Activated naive CD8-positive, alpha-beta T cell treated with anti-CD3 and anti-CD28 coated beads, Interleukin-2, amount 10 ng/mL, durations not matched to agents 7 days and 5 days (primary cell): ENCODE measurements at places on chromosomes 3 and 15. TPM values are rescaled to one million over a fixed set of nuclear protein-coding genes. Genes with fewer than 3 reads are reported as not detected.

DNA sequence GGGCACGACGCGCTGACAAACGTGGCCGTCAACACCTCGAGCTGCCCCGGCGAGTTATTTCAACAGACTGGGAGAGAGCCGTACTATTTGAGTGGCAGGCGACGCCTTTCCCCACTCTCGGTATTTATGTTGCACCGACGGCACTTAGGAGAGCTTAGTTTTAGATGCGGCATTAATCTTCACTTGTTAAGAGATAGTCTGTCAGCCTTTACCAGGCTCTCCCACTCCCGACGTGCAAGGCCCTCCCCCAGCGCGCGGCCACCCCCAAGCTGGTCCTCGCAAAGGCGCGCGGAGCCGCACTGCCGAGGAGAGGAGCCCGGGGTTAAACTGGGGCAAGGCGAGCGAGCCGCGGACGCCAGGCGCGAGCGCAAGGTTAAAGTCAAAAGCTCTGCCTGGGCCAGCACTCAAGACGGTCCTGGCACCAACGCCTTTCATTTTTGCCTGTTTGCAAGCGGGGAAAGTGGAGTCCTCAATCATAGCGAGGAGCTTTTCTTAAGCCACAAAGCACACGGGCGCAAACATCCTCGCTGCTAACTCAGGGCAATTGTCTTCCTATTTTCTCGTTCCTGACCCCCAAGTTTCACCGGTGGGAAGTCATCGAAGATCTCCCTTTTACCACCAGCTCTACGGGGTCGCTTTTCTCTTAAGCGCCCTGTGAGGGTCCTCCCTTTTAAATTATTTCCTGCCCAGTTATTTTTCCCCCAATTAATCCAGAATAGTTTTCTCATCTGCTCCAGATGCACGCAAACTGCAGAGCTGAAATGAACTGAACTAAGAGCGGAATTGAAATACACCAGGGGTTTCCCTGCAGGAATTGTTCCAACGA, 86.6 kb downstream of the NR2F2 start:
- no peaks in the 10 kb centered on the region for H3K36me3 ChIP-seq
- peak overlapping the region; percentile 48 for H3K27ac ChIP-seq
- peaks cover 2% of the 10 kb centered on the region for H3K4me1 ChIP-seq
- no peak overlapping the region for H3K4me3 ChIP-seq
- H3K27me3 ChIP-seq: peaks cover 80% of the 10 kb centered on the region
- peak; percentile 29 for DNase-seq

- peaks cover 2% of the 10 kb centered on the region for H3K4me1 ChIP-seq
- no peak for DNase-seq
These were observed 32.1 kb upstream of the TRPM7 start for GRCh38 chr15:50718700-50719125.

- H3K27me3 ChIP-seq: peaks cover 8% of the 10 kb centered on the region
- H3K36me3 ChIP-seq: no peaks in the 10 kb centered on the region
- no peak overlapping the region for H3K27ac ChIP-seq
- no peak for DNase-seq
- no peaks in the 10 kb centered on the region for H3K4me1 ChIP-seq
These were observed 24.2 kb upstream of the TM4SF4 start for GRCh38 chr3:149450281-149450680.

- no peaks in the 10 kb centered on the region for H3K4me1 ChIP-seq
- no peak overlapping the region for H3K27ac ChIP-seq
- H3K27me3 ChIP-seq: no peaks in the 10 kb centered on the region
These were observed 99.1 kb downstream of the LARS2 start for GRCh38 chr3:45487508-45487907.

GRCh38 chr3:134279466-134279865, 28.8 kb upstream of the RYK start:
- no peak overlapping the region for H3K4me3 ChIP-seq
- no peaks in the 10 kb centered on the region for H3K4me1 ChIP-seq
- no peak for DNase-seq
- H3K36me3 ChIP-seq: no peaks in the 10 kb centered on the region
- H3K27ac ChIP-seq: no peak overlapping the region

MASP1 gene
- not detected for total RNA-seq

FSD2 gene
- total RNA-seq: not detected

DNA sequence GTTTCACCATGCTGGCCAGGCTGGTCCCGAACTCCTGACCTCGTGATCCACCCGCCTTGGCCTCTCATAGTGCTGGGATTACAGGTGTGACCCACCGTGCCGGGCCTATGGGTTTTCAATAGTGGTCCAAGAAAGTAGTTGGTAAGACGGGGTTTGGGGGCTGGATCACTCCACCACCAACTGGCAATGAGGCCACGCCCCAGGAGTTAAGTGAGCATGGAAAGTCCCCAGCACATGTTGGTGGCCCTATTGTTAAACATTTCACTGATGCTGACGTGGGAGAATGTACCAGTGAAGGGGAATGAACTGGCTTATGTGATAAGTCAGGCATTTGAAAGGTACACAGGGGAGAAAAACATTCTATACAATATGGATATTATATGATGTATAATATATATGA, 80.4 kb downstream of the CHRD start:
- DNase-seq: no peak
- H3K27ac ChIP-seq: no peak overlapping the region
- H3K27me3 ChIP-seq: peaks cover 6% of the 10 kb centered on the region
- no peaks in the 10 kb centered on the region for H3K4me1 ChIP-seq
- H3K36me3 ChIP-seq: no peaks in the 10 kb centered on the region

DNA sequence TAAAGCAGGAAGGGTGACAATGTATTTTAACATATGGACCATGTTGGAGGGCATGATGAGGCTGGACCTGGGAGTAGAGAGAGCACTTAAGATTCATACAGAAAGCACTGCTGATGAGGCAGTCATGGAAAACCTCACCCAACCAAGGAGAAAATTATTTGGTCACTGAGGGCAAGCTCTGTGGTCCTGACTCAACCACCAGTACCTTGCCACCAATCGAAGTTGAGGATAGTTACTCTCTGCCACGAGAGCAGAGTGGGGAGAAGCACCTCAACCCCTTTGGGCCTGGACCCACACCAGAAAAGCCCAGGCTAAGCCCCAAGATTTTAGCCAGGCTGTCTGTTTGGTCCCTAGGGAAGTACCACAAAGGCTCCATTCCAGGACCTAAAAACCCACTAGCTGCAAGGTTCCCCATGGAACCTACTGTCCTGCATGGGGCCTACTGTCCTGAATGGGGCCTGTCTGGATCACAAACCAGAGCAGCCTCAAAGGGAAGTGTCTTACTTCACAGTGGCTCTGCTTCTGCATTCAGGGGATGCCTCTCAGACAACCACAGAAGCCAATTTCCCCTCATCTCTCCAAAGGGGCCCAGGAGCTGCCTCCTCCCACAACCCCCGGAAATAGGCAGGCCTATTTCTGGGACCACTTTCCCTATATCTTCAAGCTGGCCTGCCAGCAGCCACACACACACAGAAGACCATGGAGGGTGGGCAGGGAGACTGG, 4.2 kb downstream of the CCDC71 start:
- peak overlapping the region; percentile 57 for H3K4me3 ChIP-seq
- H3K36me3 ChIP-seq: peaks cover 14% of the 10 kb centered on the region
- H3K4me1 ChIP-seq: peaks cover 37% of the 10 kb centered on the region

CKMT1A gene
- not detected for total RNA-seq

PIK3CA gene
- total RNA-seq: 28.6 TPM

GRCh38 chr15:35089551-35089950, 4.5 kb upstream of the NANOGP8 start:
- DNase-seq: no peak
- no peaks in the 10 kb centered on the region for H3K4me1 ChIP-seq
- H3K4me3 ChIP-seq: no peak overlapping the region
- H3K36me3 ChIP-seq: no peaks in the 10 kb centered on the region

STRIT1 gene
- total RNA-seq: not detected

GRCh38 chr3:124768812-124769211, 38.6 kb downstream of the UMPS start:
- H3K4me1 ChIP-seq: no peaks in the 10 kb centered on the region
- no peak overlapping the region for H3K4me3 ChIP-seq
- no peaks in the 10 kb centered on the region for H3K36me3 ChIP-seq
- peaks cover 33% of the 10 kb centered on the region for H3K27me3 ChIP-seq

GRCh38 chr3:141441381-141442364, 45.2 kb upstream of the RASA2 start:
- no peaks in the 10 kb centered on the region for H3K27me3 ChIP-seq
- peak overlapping the region; percentile 50 for H3K27ac ChIP-seq
- H3K36me3 ChIP-seq: peaks cover 19% of the 10 kb centered on the region
- DNase-seq: peak; percentile 79
- H3K4me1 ChIP-seq: peaks cover 16% of the 10 kb centered on the region

- H3K27me3 ChIP-seq: no peaks in the 10 kb centered on the region
- H3K4me1 ChIP-seq: no peaks in the 10 kb centered on the region
These were observed 49.4 kb downstream of the CRYBG3 start for GRCh38 chr3:97871186-97871585.

GRCh38 chr15:75185271-75186029, 16.2 kb upstream of the C15orf39 start:
- H3K27me3 ChIP-seq: peaks cover 21% of the 10 kb centered on the region
- no peak overlapping the region for H3K4me3 ChIP-seq
- H3K4me1 ChIP-seq: peaks cover 17% of the 10 kb centered on the region
- no peak for DNase-seq
- H3K36me3 ChIP-seq: no peaks in the 10 kb centered on the region

DNA sequence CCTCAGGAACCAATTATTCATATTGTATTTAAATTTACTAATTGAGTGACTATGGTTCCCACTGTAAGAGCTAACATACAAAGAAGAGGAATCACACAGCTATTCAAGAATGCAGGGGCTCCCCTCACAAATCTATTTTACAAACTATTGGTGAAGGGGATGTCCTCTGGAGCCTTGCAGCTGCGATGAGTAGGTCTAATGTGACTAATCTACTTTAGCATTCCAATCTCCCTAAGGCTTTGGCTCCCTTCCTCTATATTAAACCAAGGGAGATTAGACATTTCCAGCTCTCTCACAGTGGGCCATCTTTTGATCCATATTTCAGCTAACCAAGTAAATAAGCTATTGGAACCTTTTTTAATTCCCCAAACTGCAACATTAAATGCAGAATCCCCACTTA, 514.2 kb upstream of the BCHE start:
- no peaks in the 10 kb centered on the region for H3K36me3 ChIP-seq
- no peaks in the 10 kb centered on the region for H3K27me3 ChIP-seq
- no peak overlapping the region for H3K27ac ChIP-seq
- no peaks in the 10 kb centered on the region for H3K4me1 ChIP-seq

GRCh38 chr3:51928438-51928837, 13.3 kb downstream of the RRP9 start:
- no peaks in the 10 kb centered on the region for H3K27me3 ChIP-seq
- DNase-seq: no peak
- no peak overlapping the region for H3K4me3 ChIP-seq
- peaks cover 5% of the 10 kb centered on the region for H3K36me3 ChIP-seq
- no peaks in the 10 kb centered on the region for H3K4me1 ChIP-seq

DNA sequence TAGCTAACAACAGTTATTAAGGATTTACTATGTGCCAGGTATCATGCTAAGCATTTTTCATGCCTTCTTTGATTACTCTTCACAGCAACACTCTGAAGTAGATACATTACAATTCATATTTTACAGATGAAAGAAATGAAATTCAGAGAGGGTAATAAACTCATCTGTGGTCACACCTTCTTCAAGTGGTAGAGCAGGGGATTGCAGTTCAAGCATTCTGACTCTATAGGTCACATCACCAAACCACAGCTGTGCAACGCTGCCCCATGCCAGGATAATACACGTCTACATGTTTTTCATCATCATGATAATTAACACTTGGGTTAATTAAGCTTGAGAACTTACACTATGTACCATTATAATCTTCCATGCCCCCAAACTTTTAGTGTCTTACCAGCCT, 98.5 kb downstream of the LRRC3B start:
- H3K36me3 ChIP-seq: no peaks in the 10 kb centered on the region
- DNase-seq: no peak
- no peak overlapping the region for H3K27ac ChIP-seq
- H3K4me1 ChIP-seq: no peaks in the 10 kb centered on the region
- H3K27me3 ChIP-seq: no peaks in the 10 kb centered on the region
- no peak overlapping the region for H3K4me3 ChIP-seq

DNA sequence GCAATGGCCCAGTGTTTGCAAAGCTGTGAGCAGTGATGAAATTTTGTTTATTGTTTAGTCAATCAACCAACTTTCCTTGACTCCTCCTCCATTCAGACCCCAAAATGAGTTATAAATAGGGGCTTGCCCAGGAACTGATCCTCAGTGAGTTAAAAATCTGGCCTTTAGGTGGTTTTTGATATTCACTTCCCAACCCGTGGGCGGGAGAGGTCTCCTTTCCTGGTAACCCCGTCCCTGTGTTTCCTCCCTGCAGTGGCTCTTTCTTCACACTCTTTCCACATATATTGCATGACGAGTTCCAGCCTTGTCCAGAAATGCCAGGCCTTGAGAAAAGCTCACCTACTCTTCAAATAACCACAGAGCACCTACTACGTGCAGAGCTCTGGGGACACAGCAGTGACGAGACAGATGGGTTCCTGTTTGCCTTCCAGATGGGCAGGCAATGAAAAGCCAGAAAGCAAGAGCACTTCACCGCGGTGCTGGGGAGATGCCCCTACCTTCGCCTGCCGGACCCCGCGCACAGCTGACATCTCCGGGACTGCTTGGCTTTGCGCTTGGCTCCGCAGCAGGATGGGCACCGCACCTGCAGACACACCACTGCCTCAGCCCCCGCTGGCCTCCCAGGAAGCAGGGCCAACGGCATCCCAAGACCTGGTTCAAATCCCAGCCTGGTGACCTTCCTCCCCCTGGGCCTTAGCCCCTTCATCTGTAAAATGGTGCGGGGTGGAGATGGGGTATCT, 17.2 kb downstream of the SSUH2 start:
- no peak for DNase-seq
- peaks cover 6% of the 10 kb centered on the region for H3K4me1 ChIP-seq
- H3K27me3 ChIP-seq: peaks cover 6% of the 10 kb centered on the region
- no peaks in the 10 kb centered on the region for H3K36me3 ChIP-seq

DNA sequence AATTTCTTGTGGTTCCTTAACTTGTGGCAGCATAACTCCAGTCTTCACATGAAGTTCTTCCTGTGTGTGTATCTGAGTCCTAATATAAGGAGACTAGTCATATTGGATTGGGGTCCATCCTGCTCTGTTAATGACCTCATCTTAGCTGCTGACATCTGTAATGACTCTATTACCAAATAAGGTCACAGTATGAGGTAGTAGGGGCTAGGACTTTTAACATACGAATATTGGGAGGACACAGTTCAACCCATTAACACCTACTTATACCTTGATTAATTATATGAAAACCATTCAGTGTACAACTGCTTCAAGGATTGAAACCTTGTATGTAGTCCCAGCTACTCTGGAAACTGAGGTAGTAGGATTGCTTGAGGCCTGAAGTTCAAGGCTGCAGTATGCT, 43.9 kb downstream of the OIP5 start:
- peak overlapping the region; percentile 23 for H3K4me3 ChIP-seq
- peak overlapping the region; percentile 32 for H3K27ac ChIP-seq
- H3K27me3 ChIP-seq: no peaks in the 10 kb centered on the region
- H3K36me3 ChIP-seq: peaks cover 43% of the 10 kb centered on the region

GRCh38 chr3:115512565-115513415, 110.5 kb upstream of the GAP43 start:
- H3K4me3 ChIP-seq: peak overlapping the region; percentile 83
- peak overlapping the region; percentile 8 for H3K27ac ChIP-seq
- H3K4me1 ChIP-seq: peaks cover 13% of the 10 kb centered on the region
- DNase-seq: no peak
- H3K27me3 ChIP-seq: peaks cover 29% of the 10 kb centered on the region
